ENCODE measurements at places on chromosomes 3 and 15.

DNA sequence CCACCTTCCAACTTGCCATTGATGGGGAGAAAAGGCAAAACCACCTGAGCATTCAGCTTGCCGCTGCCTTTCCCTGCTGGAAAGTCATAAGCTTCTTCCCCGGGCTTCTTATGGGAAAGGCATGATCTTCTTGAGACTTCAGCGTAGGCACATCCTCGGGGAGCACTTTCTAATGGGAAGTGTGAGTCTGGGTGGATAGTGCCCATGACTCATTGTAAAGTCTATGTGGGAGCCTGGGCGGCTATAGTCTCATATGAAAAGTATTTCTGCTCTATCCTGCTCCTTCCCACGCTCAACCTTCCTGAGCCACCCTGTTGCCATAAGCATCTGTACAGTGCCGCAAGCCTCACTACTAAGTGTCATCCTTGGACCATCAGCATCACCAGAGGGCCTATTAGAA lies 309.9 kb upstream of the THBS1 start:
- no peak for DNase-seq

- DNase-seq = no peak
Observed at GRCh38 chr3:189652042-189652441, 20.9 kb downstream of the TP63 start.

- DNase-seq = no peak
Observed at GRCh38 chr15:43489191-43489590, 3.8 kb downstream of the TP53BP1 start.

DNA sequence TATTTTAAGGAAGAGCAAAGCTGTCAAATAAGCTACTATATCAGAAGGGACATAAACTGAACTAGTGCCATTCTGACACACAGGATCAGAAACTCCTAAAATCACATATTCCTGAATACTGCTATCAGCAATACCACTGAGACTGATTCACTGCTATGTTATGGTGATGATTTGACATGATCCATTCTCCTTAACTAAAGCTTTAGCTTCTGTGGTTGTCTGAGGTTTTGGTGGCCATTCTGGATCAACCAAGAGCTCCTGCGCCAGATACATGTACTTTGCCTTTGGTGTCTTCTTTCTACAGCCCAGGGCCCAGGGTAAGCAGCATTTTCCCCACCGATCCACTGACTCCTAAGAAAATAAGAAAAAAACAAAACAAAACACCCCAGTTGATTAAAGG lies 6.7 kb upstream of the GP5 start:
- no peak for DNase-seq

- DNase-seq = no peak
Observed at GRCh38 chr3:134267996-134268395, 17.3 kb upstream of the RYK start.

DNA sequence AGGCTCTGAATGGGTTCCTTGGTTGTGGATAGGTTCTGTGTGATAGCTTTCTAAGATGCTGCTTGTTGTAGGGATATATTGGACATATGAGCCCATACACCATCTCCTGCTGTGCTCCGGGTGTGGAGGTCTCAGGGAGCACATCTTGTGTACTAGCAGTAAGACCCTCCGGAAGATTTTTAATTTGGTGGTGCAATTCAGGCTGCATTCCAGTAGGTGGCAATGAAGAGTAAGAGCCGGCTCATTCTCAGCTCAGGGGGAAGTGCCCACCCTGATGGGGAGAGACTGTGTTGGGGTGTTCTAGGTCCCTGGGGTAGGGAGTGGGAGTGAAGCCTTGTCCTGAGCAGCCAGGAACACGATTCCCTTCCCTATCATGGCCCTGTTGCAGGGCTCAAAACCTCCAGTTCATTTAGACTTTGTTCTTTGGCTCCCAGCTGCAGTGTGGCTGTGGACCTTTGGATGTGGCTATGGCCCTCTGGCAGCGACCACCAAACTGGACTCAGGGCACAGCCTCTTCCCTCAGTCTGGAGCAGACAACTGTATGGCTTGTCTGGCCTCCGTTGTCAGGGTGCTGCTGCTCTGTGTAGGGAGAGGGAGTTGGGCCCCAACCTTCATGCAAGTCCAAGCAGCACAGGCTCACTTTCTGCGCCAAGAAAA lies 104.7 kb downstream of the UNC13C start:
- no peak for DNase-seq

- no peak for DNase-seq
Observed at GRCh38 chr3:195893044-195893395, 15.3 kb downstream of the TNK2 start.

DNA sequence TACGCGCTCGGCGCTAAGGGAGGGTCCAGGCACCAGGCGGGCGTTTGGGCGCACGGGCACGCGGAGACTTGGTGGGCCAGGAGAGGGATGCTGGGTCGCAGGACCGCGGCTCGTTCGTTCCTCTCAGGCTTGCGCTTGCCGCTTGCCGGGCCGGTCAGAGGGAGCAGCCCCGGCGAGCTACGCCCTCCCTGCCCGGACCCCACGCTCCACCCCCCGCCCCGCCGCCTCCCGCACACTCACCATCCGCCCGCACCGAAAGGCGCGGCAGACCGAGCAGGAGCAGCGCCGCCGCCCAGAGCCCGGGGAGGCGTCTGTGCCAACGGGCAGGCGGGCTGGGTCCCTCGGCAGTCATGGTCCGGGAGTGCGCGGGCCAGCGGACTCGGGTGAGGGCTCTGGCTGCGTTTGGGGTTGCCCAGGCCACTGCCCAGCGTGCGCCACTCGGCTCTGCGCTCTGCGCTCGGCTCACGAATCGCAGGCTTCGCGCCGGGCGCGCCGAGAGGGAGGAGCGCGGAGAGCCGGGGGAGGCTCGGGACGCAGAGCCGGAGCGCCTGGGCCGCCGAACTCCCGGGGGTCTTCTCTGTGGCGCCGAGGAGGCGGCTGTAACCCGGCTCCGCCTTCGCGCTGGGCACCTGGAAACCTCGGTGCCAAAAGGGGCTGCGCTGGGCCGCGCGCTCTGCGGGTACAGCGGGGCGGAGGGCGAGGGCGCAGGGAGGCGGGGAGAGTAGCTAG lies at the start of gene SUSD5:
TSS of gene SUSD5 (minus strand) at position 365 of the 729 bp plus-strand sequence. CDS start at position 352, 13 bp downstream.
- DNase-seq = no peak

DNA sequence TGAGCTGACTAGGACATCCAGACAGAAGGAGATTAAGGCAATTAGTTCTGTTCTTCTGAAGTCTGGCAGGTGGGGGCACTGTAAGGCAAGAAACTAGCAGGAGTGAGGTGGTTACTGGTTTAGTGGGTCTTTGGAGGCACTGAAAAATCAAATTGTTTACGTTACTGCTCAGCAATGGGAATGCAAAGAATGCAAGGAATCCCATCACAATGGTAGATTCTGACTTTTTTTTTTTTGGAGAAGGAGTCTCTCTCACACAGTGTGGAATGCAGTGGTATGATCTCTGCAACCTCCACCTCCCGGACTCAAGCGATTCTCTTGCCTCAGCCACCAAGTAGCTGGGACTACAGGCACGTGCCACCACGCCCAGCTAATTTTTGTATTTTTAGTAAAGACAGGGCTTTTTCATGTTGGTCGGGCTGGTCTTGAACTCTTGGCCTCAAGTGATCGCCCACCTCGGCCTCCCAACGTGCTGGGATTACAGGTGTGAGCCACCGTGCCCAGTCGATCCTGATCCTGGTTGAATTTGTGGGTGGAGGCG lies 16.4 kb downstream of the FAM107A start:
- DNase-seq = no peak

DNA sequence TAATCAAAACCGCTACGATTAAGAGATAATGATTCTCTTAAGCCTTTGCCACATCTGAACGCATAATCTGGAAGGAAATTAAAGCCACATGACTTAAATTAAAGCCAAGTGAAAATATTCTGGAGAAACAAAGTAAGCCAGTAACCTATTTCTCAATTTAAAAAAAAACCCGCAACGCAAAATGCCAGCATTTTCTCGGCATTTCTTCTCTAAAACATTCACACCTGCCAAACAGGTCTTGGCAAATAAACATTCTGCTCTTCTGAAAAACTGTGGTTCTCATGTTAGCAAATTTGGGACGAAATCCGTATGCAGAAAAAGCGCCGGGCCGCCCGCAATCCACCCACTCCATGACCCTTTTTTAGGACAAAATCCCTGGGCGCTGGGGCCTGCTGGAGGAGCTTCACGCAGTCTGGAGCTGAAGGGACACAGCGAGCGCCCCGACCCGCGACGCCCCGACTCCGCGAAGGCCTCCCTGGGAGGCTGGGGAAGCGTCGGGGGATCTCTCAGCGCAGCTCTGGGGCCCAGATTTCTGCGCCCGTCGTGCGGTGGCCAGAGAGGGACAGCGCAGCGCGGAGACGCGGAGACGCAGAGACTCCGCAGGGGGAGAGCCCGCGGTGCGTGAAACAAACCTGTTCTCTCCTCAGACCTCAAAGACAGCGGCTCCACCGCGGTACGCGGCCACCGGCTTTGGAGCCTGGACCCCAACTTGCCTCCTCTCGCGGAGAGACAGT lies 471 bp downstream of the NKIRAS1 start:
- DNase-seq = no peak

- DNase-seq = no peak
Observed at GRCh38 chr3:27756877-27757276, 34.8 kb upstream of the EOMES start.

- no peak for DNase-seq
Observed at GRCh38 chr15:74196175-74196574, 6.4 kb downstream of the STRA6 start.

DNA sequence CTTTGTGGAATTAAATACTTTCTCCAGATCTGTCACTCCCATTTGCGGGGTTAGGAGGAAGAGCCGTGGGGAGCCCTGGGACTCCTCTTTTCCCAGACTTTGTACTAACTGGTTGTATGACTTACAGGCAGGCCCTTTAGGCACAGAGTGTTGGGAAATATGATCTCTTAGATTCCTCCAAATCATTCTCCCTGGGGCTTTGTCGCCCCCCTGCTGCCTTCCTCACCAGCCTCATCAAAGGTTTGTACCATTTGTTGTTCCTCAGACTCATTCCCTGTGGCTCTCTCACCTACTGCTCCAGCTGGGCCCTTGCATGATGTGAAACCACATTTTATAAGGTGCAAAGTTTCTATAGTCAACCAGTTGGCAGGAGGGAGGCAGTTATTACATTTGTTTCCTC lies 56.4 kb downstream of the CRYGS start:
- DNase-seq = no peak

DNA sequence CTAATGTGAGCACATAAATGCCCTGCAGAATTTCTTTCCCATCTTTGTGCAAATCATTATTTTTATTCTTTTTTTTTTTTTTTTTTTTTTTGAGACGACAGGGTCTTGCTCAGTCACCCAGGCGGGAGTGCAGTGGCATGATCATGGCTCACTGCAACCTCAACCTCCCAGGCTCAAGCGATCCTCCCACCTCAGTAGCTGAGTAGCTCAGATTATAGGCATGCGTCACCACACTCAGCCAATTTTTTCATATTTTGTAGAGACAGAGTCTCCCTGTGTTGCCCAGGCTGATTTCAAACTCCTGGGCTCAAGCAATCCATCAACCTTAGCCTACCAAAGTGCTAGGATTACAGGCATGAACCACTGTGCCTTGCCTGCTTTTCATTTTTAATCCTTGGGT lies 22.9 kb downstream of the DAG1 start:
- no peak for DNase-seq

DNA sequence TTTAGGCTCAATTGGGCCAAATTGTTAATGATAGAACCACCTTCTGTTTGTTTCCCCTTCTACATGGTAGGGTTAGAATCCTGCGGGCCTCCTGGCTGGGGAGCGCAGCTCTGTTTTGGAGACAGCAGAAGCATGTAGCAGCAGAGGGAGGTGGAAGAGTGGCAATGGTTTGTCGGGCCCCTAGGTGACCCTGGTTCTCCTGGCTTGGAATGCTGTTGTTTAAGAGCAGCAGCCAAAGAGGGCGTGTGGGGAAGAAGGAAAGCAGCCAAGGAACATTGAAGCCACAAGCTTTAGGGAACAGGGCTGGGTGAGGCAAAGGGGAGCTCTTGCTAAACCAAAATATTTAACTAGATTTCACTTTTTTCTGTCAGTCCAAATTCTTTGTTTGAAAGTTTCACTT lies 213.7 kb upstream of the NR2E3 start:
- DNase-seq = no peak
